ENCODE measurements at places on chromosomes 11 and 22.

- no peak for DNase-seq
Observed at GRCh38 chr11:103601225-103601846, 435.1 kb upstream of the DDI1 start.

- no peak for DNase-seq
Observed at GRCh38 chr11:76768909-76769560, 14.1 kb upstream of the TSKU start.

DNA sequence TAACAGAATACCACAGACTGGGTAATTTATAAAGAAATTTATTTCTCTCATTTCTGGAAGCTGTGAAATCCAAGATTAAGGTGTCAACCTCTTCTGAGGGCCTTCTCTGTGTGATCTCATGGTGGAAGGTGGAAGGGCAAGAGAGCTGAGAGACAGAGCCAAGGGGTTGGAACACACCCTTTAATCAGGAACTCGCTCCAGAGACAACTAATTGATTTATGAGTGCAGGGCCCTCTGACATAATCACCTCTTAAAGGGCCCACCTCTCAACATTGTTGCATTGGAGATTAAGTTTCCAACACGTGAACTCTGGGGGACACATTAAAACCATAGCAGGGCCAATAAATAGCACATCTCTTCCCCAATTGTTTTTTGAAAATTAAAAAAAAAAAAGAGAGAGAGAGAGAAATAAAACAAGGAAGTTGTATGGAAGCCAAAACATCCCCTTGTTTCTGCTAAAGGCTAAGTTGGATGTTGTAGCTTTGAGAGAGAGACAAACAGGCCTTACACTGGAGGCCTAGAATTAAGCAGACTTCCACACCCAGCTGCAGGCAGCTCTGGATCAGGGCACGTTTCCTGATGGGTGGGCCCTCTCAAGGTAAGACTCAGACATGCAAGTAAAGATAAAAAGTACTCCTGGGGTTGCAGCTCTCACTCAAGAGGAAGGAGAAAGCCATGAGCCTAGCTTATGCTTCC lies 64.1 kb upstream of the BIRC3 start:
- no peak for DNase-seq

DNA sequence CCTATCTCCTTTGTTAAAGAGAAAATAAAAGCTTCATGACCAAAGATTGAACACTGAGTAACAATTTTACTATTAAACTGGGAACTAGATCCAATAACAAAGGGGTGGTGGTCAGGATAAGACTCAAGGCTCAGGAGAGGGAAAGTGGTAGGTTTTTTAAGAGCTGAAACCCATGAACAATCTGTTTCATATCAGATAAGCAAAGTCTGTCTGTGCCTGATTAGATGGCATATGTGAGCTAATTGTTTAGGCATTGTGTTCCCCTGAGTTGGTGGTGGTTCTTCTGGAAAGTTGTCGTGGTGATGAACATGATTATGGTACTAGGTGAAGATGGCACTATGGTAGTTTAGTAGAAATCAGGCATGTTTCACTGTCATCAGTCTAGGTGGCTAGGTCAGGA lies 24.4 kb downstream of the USP47 start:
- DNase-seq, result no peak

- DNase-seq, result no peak
Observed at GRCh38 chr22:38069372-38070249, 12.4 kb downstream of the PICK1 start.

DNA sequence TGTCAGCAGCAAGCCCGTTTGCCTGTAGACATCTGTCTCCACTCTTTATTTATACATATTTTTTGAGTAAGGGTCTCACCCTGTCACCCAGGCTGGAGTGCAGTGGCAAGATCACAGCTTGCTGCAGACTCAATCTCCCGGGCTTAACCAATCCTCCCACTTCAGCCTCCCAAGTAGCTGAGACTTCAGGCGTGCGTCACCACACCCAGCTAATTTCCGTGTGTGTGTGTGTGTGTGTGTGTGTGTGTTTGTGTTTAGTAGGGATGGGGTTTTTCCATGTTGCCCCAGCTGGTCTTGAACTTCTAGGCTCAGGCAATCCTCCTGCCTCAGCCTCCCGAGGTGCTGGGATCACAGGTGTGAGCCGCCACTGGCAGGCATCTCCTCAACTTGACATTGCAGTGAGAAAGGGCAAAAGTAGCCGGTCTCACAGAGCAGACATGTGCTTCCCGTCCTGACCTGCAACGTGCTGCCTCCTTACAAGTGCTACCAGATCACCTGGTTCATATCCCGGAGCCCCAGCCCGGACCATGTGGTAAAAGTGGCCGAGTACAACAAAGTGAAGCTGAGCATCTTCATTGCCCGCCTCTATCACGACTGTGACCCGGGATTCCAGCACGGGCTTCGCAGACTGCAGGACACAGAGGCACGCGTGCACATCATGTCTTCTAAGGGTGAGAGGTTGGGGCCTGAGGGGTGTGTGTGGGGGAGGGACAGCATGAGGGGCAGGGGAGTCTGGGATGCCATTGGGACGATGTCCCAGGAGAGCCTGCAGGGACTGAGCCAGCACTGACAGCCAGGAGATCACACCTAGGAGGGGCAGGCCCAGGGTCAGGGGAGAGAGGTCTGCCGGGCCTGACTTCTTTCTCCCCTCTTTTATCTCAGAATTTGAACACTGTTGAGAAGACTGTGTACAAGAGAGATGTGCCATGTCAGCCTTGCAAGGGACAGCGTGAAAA lies 5.6 kb upstream of the APOBEC3H start:
- DNase-seq, result no peak

GRCh38 chr22:21650823-21651520 lies 8.9 kb downstream of the SDF2L1 start:
- DNase-seq, result no peak

DNA sequence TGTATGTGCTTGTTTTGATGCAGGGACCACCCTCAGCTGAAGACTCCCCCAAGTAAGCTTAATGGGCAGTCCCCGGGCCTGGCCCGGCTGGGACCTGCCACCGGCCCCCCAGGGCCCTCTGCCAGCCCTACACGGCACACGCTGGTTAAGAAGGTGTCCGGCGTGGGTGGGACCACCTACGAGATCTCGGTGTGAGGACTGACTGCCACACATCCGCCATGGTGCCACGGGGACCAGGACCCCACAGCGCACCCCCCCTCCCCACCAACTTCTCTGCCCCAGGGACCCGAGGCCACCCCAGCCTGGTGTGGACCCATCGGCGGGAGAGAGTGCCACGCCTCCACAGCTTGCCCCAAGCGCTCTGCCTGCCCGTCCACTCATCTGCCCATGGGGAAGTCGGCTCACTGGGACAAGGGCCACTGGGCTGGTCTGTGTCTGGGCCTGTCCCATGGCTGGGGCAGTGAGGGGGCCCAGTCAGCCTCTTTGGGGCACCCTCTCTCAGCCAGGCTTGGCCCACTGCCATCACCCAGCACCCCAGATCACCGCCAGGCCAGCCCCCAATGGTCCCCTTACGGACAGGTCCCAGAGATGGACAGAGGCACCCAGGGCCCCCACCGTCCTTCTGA lies 5.5 kb downstream of the CCDC188 start:
- DNase-seq, result no peak
